GM13976 (cell line): ENCODE measurements at places on chromosomes 11 and 22.

DNA sequence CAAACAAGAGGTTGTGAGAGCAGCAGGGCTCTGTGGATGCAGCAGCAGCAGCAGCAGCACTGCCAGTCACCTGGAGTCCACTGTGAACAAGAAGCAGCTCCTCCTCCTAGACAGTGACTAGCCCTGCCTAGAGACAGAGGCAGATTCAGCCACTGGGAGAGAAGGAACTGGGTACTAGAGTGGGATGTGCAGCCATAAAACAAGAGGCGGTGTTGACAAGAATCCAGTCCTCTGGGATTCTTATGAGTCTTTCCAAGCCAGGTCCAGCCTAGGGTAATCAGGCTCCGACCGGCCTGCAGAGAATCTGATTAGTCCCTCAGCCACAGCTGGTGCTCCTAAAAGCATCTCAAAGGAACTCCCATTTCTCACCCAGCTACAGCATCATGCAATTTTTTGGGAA is 83.9 kb upstream of the USP47 start:
- DNase-seq, result no peak

- no peak for DNase-seq
These were observed 366.7 kb upstream of the NARS2 start for GRCh38 chr11:78941226-78941851.

- no peak for DNase-seq
These were observed 41.8 kb upstream of the ACCSL start for GRCh38 chr11:44005956-44006355.

DNA sequence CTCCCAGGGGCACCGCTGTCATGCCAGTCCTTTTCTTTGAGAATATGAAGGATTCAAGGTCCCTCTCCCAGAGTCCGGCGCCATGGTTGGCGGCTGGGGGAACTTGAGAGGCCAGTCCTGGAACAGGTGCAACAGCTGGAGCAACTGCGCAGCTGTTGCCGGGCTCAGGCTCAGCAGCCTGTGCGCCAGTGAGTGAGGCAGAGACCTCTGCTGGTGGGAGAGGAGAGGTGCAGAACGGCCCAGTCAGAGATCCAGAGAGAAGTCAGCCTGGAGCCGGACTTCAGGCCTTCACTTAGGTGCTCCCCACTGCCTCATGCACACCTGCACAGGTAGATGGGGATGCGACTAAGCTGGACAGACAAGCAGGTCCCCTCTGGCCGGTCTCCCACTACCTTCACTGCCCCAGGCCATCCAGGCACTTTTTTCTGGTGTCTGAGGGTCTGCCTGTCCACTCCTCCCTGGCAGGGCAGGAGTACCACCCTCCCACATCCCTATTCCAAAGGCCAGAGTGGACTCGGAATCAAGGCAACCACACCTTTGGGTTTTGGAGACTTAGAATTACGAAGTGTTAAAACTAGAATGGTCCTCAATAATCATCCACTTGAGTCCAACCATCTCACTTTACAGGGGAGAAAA is 4.6 kb downstream of the CHRDL2 start:
- peak; percentile 87 for DNase-seq

DNA sequence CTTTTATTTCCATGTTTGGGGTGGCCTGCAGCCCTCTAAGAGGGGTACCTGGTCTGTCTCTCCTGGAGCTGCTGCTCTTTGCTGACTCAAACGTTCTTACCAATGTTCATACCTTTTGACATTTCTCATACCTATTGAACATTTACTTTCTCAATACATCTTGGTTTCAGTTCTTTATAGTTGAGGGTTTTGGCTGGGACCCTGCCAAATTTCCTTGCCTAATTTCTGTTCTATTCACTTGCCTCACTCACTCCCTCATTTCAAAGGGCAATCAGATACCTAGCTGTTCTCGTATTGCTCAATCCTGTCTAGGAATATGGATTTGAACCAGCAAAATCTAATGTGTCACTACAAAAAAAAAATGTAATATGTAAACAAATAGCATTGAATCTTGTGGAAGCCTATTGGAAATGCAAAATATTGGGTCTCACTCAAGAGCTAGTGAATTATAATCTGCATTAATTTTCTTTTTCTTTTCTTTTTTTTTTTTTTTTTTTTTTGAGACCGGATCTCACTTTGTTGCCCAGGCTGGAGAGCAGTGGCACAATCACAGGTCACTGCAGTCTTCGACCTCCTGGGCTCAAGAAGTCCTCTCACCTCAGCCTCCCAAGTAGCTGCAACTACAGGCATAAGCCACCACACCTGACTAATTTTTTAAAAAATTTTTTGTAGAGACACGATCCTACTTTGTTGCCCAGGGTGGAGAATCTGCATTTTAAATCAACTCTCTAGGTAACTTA is 7.5 kb downstream of the OR6M1 start:
- no peak for DNase-seq

- no peak for DNase-seq
These were observed 28.1 kb downstream of the RTN3 start for GRCh38 chr11:63709336-63709884.

DNA sequence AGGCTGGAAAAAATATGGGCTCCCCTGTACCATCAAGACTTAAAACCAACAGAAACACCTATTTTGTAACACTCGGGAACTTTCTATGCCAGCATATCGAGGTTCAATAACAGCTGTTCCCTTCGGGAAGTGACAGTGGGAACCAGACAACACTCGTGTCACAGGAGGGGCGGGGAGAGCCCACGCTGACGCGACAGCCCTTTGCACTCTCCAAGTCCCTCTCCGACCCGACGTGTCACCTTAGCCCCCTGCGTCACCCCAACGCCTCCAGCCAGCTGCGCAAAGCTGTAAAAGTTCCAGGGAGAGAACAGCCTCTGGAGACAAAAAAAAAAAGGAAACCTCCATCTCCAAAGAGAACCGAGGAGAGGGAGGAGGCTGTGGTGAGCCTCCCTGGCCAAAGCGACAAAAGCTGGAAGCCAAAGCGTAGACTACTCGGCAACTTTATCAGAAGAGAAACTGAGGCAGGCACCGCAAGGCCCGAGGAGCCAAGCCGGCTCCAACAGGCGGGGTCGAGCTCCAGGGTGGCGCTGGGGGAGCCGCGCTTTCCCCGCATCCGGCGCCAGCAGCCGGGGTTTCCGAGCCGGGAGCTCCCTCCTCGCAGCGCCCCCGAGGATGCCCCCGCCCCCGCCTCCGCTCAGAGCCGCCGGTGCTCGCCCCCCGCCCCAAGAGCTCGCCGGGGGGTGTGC is 751 bp downstream of the ARFGAP3 start:
- DNase-seq, result peak; percentile 49

GRCh38 chr11:7882860-7883259 is 48.2 kb downstream of the OR10A6 start:
- no peak for DNase-seq

DNA sequence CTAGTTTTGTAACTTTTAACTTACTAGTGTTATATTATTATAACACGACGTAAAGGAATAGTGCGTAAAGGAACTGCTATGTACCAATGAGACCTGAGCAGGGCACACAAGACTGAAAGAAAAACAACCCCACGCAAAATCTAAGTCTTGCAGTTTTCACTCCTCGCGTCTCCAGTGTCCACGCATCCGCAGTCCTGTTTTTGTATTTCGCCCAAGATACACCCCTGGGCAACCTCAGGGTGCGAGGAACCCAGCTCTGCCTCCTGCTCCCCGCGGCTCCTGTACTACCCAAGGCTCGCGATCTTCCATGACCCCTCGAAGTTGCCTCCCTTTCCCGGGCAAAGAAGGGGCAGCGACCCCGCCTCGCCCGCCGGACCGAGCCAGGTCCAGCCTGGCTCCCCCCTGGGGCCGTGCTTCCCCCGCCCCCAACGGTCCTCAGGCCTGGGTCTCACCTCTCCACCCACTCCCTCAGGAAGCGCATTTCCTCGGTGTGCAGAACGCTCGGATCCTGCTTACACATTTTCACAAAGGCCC is 393 bp downstream of the ST13 start:
- peak; percentile 23 for DNase-seq

GRCh38 chr22:24076091-24076867 is 65.2 kb downstream of the CABIN1 start:
- DNase-seq, result no peak

- DNase-seq, result no peak
These were observed 223.6 kb downstream of the ADAMTS15 start for GRCh38 chr11:130671801-130672700.

DNA sequence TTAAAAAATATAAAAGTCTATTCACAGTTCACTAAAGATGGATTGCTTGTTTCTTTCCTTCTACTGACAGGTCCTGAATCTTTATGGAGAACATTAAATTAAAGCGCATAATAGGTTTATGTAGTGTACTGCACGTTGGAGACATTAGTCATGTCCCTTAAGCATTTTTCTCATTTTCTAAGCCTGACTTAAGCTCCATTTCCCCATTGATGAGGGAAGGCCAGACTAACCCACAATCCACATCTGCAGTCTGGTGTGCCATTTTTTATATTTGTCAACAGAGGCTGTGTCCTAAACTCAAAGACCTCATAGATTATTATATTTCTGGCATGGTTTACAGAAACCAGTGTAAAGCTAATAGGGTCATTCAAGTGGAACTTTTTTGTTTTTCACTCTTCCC is 39.9 kb downstream of the CADM1 start:
- DNase-seq, result no peak

GRCh38 chr11:75896843-75897419 is 81.9 kb downstream of the UVRAG start:
- no peak for DNase-seq
